Stimulated activated CD8-positive, alpha-beta memory T cell treated with anti-CD3 and anti-CD28 coated beads, Interleukin-4, amount 100 ng/mL, for 1 hour (primary cell): ENCODE measurements at places on chromosomes 11 and 22.

- no peak for DNase-seq
Observed at GRCh38 chr11:74321487-74322188, 10.2 kb upstream of the P4HA3 start.

DNA sequence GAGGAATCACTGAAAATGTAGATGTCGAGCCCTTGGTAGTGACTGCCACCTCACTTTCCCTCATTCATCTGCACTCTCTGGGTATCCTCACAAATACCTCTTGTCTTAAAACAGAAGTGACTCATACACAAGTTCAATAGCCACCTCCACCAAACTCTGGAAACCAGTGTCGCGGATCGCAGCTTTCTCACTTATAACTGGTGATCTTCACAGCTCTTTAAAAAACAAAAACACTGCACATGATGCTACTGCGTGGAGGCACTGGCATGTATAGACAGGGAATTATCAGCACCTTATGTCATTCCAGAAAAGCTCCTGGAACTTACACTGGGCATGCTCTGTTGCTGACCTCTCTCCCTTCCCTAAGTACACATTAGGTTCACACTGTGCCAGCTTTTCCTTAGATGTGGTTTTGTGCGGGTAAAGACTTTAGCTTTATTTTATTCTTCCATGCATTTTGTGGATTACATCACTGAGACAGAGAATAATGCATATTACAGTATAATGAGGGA is 425.5 kb upstream of the CADM1 start:
- DNase-seq = no peak

DNA sequence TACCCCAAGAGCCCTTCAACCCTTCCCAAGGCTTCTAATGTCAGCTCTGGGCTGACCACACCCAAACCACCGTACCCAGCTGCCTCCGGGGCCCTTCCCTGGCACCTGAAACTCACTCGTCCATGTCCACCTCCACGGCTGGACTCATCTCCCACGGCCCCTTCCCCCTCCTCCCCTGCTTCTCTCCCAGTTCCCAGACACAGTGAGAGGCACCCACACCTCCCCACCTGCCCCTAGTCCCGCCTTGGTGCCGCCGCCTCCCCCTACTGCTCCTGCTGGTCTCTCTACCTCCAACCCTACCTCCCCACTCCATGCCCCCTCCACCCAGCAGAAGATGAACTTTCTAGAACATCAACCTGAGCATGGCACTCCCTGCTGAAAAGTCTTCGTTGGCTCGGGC is 39.5 kb downstream of the ELFN2 start:
- DNase-seq = no peak

DNA sequence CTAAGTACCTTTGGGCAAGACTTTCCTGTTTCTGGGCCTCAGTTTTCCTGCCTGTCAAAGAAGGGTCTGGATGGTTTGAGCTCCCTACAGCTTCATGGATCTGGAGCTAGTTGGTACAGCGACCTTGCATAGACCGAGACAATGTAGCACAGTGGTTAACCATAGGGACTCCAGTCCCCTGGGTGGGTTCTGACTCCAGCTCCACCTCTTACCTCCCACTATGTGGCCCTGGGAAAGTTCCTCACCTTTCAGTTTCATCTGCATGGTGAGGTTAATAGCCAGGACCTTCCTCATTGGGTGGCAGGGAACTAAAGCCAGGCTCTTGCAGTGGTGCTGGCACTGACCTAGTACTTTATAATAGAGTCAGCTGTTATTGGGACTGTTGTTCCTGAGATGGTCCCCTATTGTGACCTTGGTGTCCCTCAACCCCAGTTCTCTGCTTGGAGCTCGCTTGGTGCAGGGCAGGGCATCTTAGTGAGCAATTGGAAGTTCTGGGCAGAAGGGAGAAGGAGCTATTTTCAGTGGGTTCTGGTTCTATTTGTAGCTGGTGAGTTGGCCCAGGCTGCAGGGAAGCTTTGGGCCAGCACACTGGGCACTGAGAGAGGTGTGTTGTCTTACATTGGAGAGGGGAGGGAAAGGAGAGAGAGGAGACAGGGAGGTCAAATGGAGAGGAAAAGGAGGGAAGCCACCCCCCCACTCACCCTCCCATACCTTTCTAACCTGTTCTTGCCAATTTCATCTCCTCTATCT is 10.7 kb upstream of the MTMR3 start:
- no peak for DNase-seq

DNA sequence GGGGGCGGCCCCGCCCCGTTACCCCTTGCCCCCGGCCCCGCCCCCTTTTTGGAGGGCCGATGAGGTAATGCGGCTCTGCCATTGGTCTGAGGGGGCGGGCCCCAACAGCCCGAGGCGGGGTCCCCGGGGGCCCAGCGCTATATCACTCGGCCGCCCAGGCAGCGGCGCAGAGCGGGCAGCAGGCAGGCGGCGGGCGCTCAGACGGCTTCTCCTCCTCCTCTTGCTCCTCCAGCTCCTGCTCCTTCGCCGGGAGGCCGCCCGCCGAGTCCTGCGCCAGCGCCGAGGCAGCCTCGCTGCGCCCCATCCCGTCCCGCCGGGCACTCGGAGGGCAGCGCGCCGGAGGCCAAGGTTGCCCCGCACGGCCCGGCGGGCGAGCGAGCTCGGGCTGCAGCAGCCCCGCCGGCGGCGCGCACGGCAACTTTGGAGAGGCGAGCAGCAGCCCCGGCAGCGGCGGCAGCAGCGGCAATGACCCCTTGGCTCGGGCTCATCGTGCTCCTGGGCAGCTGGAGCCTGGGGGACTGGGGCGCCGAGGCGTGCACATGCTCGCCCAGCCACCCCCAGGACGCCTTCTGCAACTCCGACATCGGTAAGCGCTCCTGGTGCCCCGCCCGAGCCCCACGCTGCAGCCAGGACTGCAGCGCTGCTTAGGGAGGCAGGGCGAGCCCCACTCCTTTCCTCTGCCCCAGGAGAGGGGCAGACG is at the start of gene TIMP3:
TSS of gene TIMP3 (plus strand) at position 169 of the 700 bp plus-strand sequence. CDS start at position 466, 297 bp downstream.
- DNase-seq = no peak

DNA sequence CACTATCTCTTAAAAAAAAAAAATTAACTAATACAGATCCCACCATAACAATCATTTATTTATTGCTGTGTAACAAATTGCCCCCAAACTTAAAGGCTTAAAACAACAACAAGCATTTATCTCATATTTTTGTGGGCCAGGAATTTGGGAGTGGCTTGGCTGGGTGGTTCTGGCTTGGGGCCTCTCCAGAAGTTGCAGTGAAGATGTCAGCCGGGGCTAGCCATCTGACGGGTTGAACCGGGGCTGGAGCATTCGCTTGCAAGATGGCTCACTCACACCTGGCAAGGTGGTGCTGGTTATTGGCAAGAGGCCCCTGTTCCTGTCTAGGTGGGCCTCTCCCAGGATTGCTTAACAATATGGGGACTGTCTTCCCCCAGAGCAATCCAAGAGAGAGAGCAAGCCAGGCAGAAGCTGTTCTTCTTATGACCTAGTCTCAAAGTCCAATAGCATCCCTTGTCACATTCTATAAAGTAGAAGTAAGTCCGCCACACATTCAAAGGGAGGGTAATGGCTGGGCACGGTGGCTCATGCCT is 29.5 kb downstream of the ACO2 start:
- DNase-seq = no peak

- no peak for DNase-seq
Observed at GRCh38 chr11:95898782-95899181, 25.1 kb downstream of the MTMR2 start.

- no peak for DNase-seq
Observed at GRCh38 chr11:128022007-128022368, 565.4 kb downstream of the ETS1 start.

GRCh38 chr11:75096456-75097172 is at the start of gene OR2AT4:
TSS of gene OR2AT4 (minus strand) at chr11:75096876.
- no peak for DNase-seq

DNA sequence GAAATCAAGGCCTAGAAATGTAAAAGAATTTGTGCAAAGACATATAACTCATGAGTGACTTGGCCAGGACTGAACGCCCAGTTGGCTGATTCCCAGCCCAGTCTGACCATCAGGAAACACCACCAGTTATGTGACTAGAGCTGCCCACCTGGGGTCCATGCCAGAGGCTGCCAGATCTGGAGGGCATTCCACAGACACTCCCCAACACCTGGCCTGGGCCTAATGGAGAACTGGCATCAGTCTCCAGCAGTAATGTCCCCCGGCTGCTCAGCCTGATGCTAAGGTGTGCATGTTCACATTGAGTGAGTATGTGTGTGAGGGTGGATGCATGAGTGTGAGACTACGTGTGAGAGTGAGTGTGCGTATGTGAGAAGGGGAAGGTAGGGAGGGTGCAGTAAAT is 15.7 kb downstream of the PLAAT3 start:
- no peak for DNase-seq

- DNase-seq = no peak
Observed at GRCh38 chr11:70399681-70400112, 1.4 kb downstream of the CTTN start.

DNA sequence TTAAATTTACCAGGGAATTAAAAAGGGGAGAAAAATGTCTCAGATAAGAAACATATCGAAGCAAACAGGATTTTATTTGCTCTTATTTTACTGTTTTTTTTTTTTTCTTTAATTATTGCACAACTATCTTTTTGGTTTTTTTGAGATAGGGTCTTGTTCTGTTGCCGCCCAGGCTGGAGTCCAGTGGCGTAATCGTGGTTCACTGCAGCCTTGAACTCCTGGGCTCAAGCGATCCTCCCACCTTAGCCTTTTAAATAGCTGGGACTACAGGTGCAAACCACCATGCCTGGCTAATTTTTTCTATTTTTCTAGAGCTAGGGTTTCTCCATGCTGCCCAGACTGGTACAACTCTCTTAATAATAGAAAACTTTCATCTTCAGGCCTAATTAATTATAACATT is 32.5 kb downstream of the DRG1 start:
- DNase-seq = no peak

GRCh38 chr22:27877501-27877900 is 41.6 kb downstream of the PITPNB start:
- no peak for DNase-seq
